Right cardiac atrium (tissue), 5 donors: ENCODE measurements at places on chromosomes 2 and 18. TPM values are rescaled to one million over a fixed set of nuclear protein-coding genes. Genes with fewer than 3 reads are reported as not detected.

Gene UGT1A10
- not detected for polyA plus RNA-seq

Gene PRKAG3
- 0.07 TPM for polyA plus RNA-seq

GRCh38 chr18:63259567-63260379 lies 59.8 kb downstream of the BCL2 start:
- DNase-seq, result no peak

DNA sequence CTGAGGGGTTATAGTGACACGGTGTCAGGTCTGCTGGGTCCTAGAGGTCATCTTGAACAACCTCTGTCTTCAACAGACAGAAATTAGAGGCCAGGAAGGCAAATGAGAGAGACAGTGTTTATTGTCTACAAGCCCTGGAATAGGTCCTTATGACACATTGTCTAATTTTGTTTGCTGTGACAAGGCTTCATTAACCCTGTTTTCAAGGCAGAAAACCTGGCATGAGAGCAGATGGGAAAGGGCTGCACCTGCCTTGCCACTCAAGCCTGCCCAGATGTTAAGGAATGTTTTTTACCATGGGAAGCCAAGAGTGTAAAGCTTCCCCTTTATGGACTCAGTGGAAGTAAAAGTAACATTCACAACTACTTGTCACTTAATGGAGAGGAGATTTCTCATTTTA lies 275.3 kb downstream of the KCNS3 start:
- DNase-seq, result no peak
